ENCODE measurements at places on chromosomes 1 and 21. TPM values are rescaled to one million over a fixed set of nuclear protein-coding genes. Genes with fewer than 3 reads are reported as not detected.

The MYCBP gene
- 2.0 TPM for total RNA-seq

The CDK18 gene
- 4.0 TPM for total RNA-seq

The PEA15 gene
- 10.9 TPM for total RNA-seq

The PIGR gene
- not detected for total RNA-seq

The KMO gene
- total RNA-seq: not detected

The NBPF6 gene
- total RNA-seq: not detected

The ARHGAP29 gene
- not detected for total RNA-seq

The ALX3 gene
- not detected for total RNA-seq

The TFF2 gene
- total RNA-seq: not detected

The OR2L3 gene
- not detected for total RNA-seq

The ZBTB7B gene
- 6.9 TPM for total RNA-seq

The ASTN1 gene
- not detected for total RNA-seq

The NEXN gene
- total RNA-seq: 0.17 TPM

The CYP4A22 gene
- not detected for total RNA-seq

The SLAMF8 gene
- total RNA-seq: 0.30 TPM

The TSHB gene
- not detected for total RNA-seq

The NBPF14 gene
- 12.4 TPM for total RNA-seq

The LY9 gene
- 104 TPM for total RNA-seq

The LCE1C gene
- not detected for total RNA-seq

The LIPI gene
- total RNA-seq: not detected

The TOR3A gene
- 16.0 TPM for total RNA-seq

The F5 gene
- total RNA-seq: 0.28 TPM

The PSMA5 gene
- 32.6 TPM for total RNA-seq

The LHX8 gene
- not detected for total RNA-seq

The RPS6KC1 gene
- 5.3 TPM for total RNA-seq

The LBR gene
- total RNA-seq: 105 TPM

The RGS16 gene
- 12.0 TPM for total RNA-seq

The PBX1 gene
- total RNA-seq: 0.25 TPM

The KIAA1614 gene
- 0.33 TPM for total RNA-seq

The CD34 gene
- total RNA-seq: not detected

The POTED gene
- not detected for total RNA-seq

The KRTAP21-2 gene
- total RNA-seq: not detected

The TMEM9 gene
- total RNA-seq: 14.4 TPM

The CHD5 gene
- total RNA-seq: 0.30 TPM

The ITPKB gene
- 516 TPM for total RNA-seq

The OR6Y1 gene
- total RNA-seq: not detected

The LAPTM5 gene
- 629 TPM for total RNA-seq

The KRTAP19-3 gene
- total RNA-seq: not detected

The OR2W3 gene
- total RNA-seq: not detected

The HPCA gene
- not detected for total RNA-seq

The PRELP gene
- not detected for total RNA-seq

The LCE2A gene
- not detected for total RNA-seq

The FBLIM1 gene
- total RNA-seq: 0.30 TPM

The SLC44A3 gene
- total RNA-seq: not detected

The TAF1A gene
- 5.6 TPM for total RNA-seq

The SLC1A7 gene
- not detected for total RNA-seq

The NOS1AP gene
- not detected for total RNA-seq

The PDC gene
- total RNA-seq: not detected

The MMP23B gene
- 11.9 TPM for total RNA-seq

The OR2T35 gene
- total RNA-seq: not detected

The SH2D1B gene
- total RNA-seq: not detected

The KRTAP19-1 gene
- not detected for total RNA-seq

The APCS gene
- total RNA-seq: not detected

The PCSK9 gene
- not detected for total RNA-seq

The KPRP gene
- total RNA-seq: not detected
